ENCODE measurements at places on chromosomes 13 and 19.

GRCh38 chr13:99374994-99375737 is 68.0 kb upstream of the GPR183 start:
- no peak for DNase-seq

DNA sequence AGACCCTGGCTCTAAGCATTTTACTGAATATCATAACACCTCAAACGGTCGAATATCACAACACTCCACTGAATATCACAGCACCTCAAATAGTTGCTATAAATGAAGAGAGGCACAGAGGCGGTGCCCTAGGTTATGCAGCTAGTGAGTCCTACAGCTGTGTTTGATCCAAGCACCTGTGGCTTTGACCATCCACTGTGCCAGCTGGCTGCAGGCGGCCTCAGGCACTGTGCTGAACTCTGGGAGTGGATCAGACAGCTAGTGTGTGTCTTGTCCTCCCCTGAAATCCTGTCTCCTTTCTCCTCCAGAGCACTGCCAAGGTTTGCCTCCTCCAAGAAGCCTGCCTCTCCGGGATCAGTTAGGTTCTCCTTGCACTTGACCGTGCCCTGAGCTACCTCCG is 7.3 kb downstream of the NOSIP start:
- no peak for DNase-seq

DNA sequence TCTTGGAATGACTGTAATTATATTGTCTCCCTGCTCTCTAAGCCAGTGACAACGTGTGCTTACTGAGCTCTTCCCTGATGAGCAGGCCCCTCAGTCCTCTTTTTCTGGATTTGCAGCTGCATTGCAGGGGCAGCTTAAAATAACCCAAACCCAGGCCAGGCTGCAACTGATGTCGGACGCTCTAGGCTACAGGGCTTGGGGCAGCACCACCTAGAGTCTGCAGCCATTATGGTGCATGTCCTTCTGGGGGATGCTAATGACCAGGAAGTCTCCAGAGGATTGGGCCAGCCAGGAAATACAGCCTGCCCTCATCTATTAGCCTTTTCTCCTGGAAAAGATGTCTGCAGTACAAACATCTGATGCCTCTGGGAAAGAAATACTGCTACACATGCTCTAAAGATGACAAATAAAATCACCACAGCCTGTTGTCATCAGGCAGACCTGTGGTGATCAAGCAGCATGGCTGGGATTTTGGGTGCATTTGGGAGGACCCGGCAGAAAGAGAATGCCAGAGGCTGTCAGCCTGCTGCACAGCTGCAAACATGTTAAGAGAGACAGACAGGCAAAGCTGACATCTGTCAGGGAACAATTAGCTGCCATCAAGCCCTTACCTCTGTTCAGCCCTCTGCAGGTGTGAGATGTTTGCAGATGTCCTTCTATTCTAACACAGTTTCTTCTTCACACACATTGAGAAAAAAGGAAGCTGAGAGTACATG is 51.8 kb downstream of the CCDC70 start:
- no peak for DNase-seq

- no peak for DNase-seq
Observed at GRCh38 chr13:47004027-47004426, 107.2 kb upstream of the HTR2A start.

DNA sequence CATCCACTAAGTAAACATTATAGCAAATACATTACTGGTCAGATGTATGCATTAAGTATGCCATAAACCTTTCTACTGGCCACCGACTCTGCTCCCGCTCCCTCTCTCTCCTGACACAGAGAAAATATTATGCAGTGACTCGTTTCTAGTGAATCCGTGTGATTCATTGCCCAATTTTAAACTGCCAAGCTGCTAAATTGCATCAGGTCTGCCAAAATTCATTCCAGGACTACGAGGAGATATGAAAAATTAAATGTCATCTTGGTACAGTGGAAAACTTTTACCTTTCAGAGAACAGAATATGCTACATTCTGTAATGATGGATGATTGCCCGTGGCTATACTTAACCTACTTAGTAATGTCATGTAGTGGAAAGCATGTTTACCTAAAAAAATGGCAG is 368.8 kb upstream of the TSHZ3 start:
- no peak for DNase-seq

GRCh38 chr13:98478189-98479129 is 98.4 kb downstream of the STK24 start:
- no peak for DNase-seq

GRCh38 chr19:35755550-35756376 is 1.1 kb downstream of the HSPB6 start:
- DNase-seq = peak; percentile 66

DNA sequence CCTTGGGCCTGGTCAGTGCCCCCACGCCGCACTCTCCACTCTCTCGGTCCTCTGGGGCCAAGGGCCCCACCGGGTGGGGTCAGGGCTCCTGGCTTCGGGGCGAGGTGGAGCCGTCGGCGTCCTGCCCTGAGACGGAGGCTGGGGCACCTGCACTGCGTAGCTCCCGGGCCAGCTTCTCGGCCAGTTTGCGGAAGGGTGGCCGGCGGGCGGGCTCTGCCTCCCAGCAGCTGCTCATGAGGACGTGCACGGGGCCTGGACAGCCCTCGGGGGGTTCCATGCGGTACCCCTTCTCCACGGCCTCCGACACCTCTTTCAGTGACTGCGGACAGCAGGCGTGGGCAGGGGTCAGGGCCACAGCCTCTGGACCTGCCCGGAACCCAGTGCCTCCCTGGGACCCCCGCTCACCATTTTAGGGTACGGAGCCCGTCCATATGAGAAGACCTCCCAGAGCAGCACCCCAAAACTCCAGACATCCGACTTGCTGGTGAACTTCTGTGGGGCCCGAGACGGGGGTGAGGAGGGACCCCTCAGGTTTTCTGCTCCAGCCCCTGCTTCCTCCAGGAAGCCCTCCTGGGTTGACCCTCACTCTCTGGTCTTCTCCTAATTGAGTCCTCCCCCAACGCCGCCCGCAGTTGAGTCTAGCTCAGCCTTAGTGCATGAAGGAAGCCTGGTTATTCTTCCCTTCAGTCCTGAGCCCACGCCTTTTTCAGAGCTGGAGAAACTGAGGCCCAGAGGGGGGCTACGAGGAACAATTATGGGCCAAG is 6.3 kb upstream of the RAX2 start:
- no peak for DNase-seq

DNA sequence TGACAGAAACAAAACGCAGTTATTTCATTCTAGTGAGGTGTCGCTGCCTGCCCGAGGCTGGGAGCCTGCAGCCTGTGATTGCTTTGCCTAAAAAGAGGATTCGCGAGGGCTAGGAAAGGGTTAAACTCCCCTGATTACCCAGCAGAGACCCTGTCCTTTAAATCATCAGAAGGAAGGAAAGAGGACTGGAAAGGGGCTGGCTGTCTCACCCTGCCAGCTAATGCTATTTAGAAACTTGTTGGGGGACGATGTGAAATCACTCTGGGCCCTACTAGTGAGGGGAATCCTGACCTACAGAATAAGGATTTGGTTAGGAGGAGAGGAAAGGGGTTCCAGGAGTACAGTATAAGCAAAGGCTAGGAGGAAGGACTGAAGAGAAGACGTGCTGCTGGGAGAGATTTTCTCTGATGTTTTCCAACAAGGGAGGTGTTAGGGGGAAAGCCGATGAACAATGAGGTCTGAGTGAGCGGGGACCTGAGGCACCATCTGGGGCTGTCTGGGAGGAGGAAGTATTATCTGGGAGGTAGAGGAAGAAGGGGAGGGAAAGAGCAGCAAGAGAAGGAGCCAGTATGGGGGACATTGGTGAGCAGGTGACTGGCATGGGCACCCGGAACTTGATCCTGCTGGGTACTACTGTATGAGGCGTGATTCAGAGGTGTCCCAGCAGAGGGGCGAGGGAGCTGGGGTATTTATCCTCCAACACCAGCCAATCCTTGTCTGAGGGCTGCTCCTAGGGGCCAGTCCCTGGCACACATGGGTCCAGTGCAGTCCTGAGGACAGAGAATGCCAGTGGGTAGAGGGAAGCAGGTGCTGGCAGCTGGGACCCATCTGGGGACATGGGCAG is 55.7 kb upstream of the PTPRS start:
- DNase-seq = no peak

GRCh38 chr13:74597526-74597925 is 463.3 kb upstream of the KLF12 start:
- DNase-seq = no peak

DNA sequence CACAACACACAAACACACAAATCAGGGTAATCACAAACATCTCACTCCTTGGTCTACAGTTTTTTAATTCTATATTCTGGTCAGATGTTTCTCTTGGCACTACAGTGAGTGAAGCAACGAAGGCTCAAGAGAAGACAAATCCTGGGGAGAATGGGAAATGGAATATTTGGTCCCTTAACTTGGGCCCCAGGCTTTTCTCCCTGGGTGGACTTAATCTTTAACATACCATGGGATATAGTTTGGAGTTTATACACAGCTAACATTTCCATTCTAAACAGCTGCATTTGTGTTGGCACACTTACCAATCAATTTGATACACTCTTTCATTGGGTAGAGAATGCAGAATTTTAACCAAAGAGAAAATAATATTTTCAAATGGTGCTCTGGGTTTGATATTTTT is 1132.6 kb upstream of the SLC10A2 start:
- no peak for DNase-seq

- no peak for DNase-seq
Observed at GRCh38 chr19:29201855-29202254, 11.1 kb downstream of the UQCRFS1 start.

DNA sequence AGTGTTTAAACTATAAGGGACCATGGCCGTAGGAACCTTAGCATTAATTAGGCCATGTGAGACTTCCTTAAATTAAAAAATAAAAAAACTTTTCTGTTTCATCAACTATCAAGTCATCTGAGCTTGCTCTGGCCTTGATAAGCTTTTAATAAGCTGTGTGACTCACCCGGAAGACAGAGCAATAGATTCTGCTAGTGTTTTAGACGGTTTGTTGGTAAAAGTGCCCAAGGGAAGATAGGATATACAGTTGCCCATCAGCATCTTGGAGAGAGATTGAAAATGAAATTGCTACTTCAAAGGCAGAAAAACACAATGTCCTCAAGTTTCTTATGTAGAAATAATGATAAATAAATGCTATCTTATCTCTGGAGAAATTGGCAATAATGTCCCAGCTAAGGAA is 31.2 kb upstream of the RCBTB2 start:
- no peak for DNase-seq

DNA sequence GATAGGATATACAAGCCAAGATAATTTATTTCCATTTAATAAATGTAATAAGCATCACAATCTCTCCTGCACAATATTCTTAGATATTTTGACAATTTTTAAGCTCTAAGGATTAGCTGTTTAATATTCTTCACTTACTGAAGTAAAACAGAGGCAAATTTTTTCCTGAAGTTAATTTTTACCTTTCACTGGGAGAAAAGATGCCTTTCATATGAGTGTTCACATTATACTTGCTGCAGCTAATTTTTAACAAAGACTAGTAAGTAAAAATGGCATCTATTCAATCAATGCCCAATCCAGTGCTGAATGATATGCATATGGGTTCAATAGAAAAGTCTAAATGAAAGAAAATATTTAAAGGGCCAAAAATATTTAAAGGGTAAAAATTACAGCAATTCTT is 377.2 kb upstream of the GPC6 start:
- no peak for DNase-seq

GRCh38 chr19:17491287-17491686 is 20.2 kb upstream of the PGLS start:
- DNase-seq = peak; percentile 89

GRCh38 chr19:11007385-11007784 is 46.6 kb downstream of the SMARCA4 start:
- no peak for DNase-seq

- DNase-seq = peak; percentile 48
Observed at GRCh38 chr13:97307118-97307881, 85.2 kb downstream of the MBNL2 start.

GRCh38 chr19:21593934-21594820 is 88.8 kb downstream of the ZNF429 start:
- DNase-seq = no peak

DNA sequence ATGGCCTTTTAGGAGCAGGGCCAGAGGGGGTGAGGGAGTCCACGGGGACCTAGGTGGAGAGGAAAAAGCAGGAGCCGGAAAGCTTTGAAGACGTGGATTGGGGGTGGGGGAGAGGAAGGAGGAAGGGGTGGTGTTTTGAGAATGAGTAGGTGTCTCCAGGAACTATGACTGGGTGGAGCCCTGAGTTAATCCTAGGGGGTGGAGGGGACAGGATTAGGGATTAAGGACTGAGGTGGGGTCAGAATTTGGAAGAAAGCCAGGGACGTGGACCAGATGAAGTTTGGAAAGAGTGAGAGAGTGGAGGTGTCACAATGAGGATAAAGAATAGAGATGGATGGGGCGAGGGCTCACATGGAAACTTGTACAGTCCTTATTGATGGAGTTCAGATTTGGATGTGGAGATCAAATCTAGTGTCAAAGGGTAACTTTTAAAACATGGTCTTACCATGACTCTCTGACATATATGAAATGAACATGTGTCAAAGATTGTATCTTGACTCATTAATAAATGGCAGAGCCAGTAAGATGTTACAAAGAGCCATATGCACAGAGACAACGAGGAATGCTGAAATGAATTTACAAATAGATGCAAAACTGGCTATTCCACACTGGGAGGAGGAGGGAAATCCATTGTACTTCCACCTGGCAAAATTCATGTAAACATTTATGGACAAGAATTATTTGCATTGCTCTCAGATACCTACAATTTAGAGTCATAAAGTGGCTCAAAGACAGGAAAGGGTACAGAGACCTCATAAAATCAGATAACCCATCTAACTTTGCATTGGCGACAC is 1.7 kb upstream of the KLK13 start:
- no peak for DNase-seq

DNA sequence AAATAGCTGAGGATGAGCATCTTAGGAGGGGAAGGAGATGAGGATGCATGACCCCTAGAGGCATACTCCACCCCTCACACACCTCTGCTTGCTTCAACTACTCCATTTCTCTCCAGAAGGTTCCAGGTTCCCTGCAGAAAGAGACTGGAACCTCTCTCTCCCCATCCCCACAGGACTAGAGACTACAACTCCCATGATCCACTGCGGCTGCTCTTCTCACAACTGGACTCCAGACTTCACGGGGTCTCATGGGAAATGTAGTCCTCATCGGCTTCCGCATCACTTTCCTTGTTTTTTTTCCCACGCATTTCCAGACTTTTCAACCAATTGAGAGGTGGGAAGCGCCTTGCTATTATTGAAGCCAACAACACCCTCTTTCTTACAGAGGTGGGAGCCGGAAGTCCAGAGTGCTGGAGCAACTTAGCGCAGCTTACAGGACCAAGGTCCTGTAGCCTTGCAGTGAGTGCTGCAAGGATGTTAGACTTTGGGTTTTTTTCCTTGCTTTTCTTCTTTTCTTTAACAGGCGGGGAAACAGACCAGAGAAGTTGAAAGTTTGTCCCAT is 13.9 kb upstream of the CACNG6 start:
- DNase-seq = peak; percentile 50

DNA sequence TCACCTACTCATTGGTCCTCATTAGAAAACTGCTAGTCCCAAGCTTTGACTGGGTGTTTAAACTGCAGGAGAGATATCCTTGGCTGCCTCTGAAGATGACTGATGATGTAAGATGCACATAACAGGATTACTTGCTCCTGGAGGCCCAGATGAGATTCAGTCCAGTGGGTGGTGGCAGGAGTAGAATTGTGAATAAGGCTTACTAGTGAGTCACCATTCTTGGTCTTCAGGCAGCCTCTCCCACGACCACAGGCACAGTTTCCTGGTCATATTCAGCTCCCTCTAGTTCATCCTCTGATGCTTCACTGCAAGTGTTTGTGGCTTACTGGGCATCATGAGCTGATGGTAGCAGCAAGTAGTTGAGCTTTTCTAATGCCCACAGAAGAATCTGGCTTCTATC is 12.1 kb downstream of the SERTM1 start:
- no peak for DNase-seq

Data from skin of body (tissue), 3 donors.